Activated CD4-positive, alpha-beta T cell treated with anti-CD3 and anti-CD28 coated beads, Interleukin-2, Interleukin-4, amounts not matched to agents 100 ng/mL and 50 ng/mL, durations not matched to agents 16 hours and 8 hours (primary cell): ENCODE measurements at places on chromosomes 1 and 21.

DNA sequence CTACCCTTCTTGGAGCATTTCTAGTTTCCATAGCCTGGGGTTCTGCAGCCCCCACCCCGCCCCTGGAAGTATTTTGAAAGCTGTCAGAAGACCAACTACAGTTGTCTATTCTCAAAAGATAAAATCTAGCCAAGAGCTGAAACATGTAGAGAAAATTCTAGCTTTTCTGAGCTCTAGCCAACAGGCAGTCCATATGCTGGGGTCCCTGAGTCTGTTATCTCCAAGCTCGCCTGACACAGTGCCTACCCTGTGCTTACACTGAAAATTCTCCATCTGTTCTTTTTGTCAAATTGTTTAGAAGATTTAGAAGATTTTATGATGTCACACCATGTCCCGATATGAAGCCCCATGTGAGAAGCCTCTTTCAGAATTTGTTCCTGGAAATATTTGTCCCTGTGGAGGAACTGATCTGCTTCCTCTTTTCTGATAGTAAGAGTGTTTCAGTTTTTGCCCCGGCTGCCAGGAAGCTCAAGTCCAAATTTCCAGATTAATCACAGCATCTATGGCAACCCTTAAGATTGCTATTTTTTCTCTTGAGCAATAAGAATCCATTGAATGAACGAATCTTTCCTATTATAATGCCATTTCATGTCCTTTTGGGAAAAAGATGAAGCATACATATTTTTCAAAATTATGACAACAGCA, 23.7 kb upstream of the CSF3R start:
- DNase-seq, result no peak

GRCh38 chr1:241990040-241990439, 8.9 kb downstream of the MAP1LC3C start:
- DNase-seq, result no peak

GRCh38 chr1:37123276-37124115, 89.2 kb upstream of the GRIK3 start:
- DNase-seq, result no peak

GRCh38 chr1:167789501-167789900, 67.7 kb downstream of the MPZL1 start:
- no peak for DNase-seq

GRCh38 chr1:221998186-221998612, 256.3 kb upstream of the DUSP10 start:
- no peak for DNase-seq
